ENCODE measurements at places on chromosomes 1 and 21.

DNA sequence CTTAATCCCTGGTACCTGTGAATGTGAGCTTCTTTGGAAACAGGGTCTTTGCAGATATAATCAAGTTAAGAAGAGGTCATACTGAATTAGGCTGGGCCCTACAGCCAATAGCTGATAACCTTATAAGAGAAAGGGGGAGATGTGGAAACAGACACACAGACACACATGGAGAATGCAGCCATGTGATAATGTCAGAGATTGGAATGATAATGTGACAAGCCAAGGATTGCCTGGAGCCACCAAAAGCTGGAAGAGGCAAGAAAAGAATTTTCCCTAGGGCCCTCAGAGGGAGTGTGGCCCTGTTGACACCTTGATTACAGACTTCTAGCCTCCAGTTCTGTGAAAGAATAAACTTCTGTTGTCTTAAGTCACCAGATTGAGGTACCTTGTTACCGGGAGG, 114.5 kb upstream of the SOD1 start:
- DNase-seq = no peak

DNA sequence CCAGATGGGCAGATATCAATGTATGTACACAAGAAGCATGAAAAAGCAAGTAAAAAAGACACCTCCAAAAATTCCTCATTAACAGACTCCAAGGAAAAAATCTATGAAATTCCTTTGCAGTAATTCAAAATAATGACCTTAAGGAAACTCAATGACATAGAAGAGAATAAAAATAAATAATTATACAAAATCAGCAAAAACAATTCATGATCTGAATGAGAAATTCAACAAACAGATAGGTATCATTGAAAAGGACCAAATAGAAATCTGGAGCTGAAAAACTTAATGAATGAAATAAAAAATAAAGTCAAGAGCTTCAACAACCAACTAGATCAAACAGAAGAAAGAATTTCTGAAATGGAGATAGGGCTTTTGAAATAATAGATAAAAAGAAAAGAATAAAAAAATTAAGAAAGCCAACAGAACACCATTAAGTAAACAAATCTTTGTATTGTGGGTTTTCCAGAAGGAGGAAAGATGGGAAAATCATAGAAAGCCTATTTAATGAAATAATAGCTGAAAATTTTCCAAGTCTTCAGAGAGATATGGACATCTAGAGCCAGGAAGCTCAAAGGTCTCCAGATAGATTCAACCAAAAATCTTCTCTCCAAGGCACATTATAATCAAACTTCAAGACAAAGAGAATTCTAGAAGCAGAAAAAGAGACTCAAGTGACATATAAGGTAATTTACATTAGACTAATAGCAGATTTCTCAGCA, 52.0 kb upstream of the KCNK1 start:
- DNase-seq = no peak

DNA sequence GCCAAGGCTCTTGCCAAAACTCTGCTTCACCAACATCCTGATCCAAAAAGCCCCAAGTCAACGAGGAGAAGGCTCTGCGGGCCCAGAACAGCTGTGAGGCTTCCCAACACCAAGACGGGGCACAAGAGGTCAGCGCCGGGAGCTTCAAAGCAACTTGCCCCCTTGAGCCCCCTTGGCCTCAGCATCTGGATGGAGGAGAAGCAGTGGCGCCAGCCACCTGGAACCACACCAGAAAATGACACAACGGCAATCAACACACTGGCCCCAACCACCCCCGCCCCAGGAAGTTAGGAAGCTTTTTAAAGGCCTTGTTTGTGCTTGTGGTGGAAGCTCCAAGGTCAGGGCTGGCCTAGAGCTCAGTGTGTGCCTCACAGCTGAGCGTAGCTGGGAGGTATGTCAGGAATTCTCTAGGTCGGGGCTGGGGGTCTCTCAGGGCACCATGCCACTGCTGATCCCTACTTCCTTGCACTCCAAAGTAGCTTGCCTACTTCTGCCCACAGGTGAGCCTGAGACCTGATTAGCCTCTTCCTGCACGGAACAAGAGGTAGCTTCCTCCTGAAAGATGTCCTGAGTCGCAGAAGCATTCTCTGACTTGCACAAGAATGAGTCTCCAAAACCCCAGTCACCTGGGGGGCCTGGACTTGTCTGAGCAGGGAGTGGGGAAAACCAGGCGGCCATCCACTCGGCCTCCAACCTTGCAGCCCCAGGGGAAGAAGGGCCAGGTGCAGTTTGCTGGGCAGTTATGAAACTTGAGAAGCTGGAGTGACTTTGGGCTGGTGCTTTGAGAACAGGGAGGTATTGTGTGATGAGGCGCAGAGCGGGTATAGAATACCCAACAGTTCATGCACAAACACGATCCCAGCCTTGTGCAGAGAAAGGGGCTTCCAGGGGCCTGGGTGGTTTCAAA, 9.7 kb upstream of the SRP9 start:
- no peak for DNase-seq

- DNase-seq = no peak
These were observed 31.5 kb downstream of the FGGY start for GRCh38 chr1:59328353-59328752.

DNA sequence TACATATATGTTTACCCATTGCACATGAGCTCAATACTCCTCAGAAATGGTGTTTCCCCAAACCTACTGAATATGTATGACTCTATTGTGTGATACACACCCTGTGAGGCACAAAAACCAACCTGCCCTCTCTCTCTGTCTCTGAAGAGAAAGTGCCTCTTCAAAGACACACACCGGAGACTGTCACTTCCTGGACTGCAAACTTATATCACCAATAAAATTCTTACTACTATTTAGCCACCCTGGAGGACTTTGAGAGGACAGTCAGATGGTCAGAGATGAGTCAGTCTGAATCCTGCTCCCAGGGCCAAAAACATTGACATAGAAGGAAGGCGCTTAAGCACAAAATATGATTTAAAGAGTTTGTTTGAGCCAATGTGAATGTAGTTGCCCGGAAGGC, 110.4 kb downstream of the PPIAL4G start:
- DNase-seq = no peak

DNA sequence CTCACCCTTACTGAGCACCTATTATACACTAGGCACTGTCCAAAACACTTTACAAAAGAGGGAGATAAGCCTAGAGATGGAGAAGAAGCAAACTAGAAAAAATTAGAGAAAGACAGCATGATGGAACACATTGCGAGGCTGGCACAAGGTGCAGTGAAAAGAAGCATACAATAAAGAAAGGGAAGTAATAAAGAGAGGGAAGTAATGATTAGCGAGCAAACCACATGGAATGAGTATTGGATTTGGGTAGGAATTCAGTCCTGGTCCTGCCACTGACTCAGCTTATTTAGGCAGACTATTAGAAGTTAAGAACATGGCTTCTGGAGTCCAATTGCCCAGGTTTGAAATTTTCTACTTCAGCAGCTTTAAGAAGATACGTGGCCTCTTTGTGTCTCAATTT, 32.6 kb upstream of the FNBP1L start:
- no peak for DNase-seq

DNA sequence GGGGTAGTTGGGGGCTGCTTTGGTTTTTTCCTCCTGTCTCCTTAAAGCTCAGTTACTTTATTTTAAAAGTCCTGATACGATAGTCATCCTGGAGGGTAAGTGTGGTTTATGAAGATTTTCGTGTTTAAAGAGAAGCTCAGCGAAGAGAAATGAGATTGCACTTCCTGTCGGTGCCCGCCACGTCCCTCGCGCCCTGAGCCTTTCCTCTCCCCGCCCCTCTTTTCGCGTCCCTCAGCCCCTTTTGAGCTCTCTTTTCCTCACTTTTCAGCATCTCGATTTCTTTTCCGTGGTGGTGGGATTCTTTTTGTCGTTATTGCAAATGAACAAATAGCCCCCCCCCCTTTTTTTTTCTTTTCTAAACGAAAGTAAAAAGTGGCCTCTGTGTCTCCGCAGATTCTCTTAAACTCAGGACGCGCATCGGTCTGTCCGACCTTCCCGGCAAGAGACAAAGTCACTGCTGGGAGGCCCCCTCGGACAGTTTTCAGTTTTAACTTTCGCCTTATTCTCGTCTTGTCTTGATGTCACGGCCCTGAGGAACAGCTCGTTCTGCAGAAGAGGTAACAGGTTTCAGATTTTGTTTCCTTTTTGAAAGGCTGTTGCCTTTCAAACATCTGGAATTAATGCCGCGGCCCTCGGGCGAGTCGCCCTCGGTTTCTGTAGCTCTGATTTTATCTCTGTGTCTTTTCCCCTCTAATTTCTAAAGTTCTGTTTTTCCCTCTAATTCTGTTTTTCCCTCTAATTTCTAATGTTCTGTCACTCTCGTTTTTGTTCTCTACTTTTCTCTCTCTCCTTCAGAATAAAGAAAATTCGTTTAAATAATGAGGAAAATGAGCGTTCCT, 1.0 kb upstream of the DMRTA2 start:
- no peak for DNase-seq

GRCh38 chr1:224494343-224494742, 59.7 kb upstream of the WDR26 start:
- no peak for DNase-seq

DNA sequence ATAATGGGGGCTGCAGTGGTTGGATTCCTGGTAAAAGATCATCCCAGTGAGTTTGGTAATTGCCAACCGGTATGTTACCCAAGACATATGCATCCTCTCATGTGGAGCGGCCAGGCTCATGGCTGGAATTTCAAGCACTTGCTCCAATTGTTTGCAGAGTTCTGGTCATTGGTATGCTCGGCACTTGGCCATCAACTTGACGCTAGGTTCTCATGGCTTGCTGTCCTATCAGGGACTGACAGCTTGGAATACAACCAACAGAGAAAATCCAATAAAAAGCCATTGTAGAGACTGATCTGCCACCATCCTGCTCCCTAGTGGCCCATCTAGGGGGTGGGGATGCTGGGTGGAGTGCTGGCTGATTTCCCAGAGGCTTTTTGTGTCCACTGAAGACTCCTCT, 120.9 kb downstream of the EDEM3 start:
- DNase-seq = no peak

DNA sequence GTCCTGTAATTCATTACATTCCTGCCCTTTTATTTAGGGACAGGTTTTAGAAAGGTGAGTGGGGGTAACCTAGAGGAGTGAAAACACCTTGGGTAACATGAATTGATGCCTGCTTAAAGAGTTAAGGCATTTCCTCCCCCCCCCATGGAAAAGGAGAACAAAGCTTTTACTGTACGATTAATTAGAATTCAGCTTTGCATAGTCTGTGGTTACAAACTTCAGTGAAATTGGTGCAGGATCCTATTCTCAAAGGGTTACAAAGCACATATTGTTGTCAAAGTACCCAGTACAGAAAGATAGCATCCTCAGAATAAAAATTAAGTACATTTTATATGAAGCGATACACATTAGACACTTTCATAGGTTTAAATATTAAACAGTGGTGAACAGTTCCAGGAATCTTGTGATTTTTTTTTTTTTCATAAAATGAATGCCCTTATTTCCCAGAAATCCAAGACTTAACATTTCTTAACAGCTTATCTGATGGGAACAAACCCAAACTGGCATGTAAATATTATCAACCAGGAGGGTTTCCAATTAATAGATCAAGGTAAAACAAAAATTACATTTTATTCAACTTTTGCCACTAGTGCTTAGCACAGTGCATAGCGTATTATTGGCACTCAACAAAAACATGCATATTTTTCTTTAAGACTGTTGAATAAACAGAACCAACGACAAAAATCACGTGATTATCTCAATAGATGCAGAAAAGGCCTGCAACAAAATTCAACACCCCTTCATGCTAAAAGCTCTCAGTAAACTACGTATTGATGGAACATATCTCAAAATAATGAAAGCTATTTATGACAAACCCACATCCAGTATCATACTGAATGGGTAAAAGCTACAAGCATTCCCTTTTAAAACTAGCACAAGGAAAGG, 172.7 kb downstream of the PDE4B start:
- no peak for DNase-seq

DNA sequence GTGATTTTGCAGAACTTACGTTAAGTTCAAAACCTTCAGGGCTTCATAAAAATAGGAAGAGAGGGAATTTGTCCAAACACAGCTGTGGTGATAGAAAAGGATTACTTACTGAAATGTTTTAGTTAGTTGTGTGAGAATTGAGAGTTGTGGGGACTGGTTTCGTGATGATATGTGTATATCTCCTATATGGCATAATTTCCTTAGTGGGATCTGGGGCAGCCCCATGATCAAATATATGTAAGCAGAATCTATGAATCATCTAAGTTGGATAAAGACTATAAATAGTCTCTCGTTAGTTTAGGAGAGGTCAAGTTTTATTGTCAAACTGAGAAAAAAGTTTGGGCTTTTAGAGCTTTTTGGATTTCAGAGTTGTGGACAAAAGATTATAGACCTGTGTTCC, 14.9 kb downstream of the MTR start:
- no peak for DNase-seq

DNA sequence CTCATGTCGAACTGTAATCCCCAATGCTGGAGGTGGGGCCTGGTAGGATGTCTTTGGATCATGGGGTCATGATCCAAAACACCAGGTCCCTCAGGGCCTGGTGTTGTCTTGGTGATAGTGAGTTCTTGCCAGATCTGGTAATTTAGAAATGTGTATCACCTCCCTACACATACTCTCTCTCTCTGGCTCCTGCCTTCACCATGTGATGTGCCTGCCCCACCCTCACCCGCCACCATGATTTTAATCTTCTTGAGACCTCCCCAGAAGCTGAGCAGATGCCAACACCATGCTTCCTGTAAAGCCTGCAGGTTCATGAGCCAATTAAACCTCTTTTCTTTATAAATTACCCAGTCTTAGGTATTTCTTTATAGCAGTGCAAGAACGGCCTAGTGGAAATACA, 136.4 kb downstream of the NR5A2 start:
- no peak for DNase-seq

DNA sequence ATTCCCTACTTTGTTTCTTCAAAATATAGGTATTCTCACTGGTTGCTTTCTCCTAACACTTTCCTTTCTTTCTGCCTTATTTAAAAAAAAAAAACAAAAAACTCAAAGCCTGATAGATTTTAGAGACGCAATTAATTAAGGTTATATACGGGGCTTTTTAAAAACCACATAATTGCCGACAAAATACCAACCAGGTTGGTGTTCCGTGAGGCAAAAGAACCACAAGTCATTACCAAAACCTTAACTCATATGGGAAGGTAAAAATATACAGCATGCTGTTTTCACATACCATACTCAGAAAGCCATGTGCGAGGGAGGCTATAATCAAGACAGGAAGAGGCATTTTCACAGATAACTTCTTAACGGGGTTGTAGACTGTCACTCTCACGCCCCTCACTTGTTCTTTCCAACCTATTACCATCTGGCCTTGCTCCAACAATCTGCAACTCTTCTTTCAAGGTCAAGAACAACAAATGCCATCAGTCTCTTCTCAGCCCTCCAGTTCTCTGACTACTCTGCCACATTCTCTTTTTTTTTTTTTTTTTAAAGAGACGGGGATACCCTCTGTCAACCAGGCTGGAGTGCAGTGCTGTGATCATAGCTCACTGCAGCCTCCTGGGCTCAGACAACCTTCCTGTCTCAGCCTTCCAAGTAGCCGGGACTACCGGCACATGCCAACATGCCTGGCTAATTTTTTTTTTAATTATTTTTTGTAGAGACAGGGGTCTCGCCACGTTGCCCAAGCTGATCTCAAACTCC, 102.6 kb downstream of the APP start:
- no peak for DNase-seq

DNA sequence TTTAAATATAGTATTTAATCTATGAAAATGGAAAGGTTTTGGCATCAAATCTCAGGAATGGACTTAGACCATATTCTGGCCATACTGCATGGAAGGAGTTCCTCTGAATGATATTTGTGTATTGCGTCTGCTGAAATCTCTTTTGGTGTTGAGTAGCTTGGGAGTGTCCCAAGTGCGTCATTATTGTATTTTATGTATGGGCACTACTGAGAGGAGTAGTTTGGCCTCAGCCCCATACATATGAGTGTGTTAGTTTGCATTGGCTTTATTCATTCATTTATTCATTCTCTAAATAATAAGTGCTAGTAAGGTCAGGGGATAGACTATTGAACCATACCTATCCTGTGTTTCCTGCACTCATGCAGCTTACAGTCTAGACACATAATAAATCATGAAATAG, 46.6 kb downstream of the CENPF start:
- DNase-seq = no peak
